ENCODE measurements at places on chromosomes 2 and 18. TPM values are rescaled to one million over a fixed set of nuclear protein-coding genes. Genes with fewer than 3 reads are reported as not detected.

Gene ATP6V1B1
- polyA plus RNA-seq, result not detected

Gene DSG1
- polyA plus RNA-seq, result 68.0 TPM

DNA sequence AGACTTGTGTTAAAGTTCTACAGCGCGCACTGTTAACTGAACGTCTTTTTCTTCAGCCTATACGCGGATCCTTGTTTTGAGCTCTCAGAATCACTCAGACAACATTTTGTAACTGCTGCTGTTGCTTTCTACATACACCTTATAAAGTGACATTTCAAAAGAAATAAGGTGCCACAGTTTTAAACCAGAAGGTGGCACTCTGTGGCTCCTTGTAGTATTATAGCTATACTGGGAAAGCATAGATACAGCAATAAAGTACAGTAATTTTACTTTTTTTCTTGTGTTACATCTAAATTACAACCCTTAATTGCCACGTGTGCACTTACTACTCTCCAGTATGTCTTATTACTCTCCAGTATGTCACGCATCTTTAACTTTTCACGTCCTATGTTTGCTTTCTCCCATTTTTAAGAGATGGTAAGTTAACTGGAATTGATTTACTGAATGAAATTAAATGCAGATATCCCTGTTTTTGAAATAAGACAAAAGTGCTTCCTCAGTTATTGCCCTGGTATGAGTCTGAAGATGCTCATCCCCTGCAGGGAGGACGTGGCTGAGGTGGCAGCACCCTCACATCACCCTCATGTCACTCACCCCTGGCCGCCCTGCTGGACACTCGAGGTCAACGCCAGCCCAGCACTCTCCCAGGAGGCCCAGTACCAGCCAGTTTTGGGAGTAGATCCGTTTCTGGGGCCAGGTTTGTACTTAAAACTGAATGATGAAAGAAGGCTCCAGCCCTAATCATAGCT is 37.8 kb downstream of the GORASP2 start:
- peak overlapping the region; percentile 55 for H3K27ac ChIP-seq
- H3K4me1 ChIP-seq, result peaks cover 23% of the 10 kb centered on the region
- peak overlapping the region; percentile 27 for H3K4me3 ChIP-seq
- DNase-seq, result no peak

- no peak overlapping the region for H3K27ac ChIP-seq
- no peak overlapping the region for H3K4me3 ChIP-seq
- H3K4me1 ChIP-seq, result peaks cover 9% of the 10 kb centered on the region
- no peak for DNase-seq
Observed at GRCh38 chr2:18218160-18218933, 339.9 kb downstream of the KCNS3 start.

- H3K27me3 ChIP-seq, result no peaks in the 10 kb centered on the region
- no peak for DNase-seq
- no peak overlapping the region for H3K27ac ChIP-seq
- no peak overlapping the region for H3K4me3 ChIP-seq
Observed at GRCh38 chr2:23069156-23069555, 315.8 kb upstream of the KLHL29 start.

DNA sequence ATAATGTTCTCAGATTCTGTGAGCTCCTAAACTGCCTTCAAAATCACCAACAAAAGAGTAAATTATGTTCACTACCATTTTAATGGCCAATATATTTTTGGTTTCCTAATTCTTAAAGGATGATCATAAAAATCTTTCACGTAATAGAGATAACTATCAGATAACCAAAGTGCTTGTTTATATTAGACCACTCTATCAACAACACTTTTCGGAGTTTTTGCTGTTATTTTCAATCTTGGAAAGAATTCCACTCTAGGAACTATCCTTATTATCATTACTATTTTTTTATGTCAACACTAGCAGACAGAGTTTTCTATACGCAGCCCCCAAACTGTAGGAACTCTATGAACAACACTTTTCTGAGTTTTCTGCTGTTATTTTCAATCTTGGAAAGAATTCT is 782.5 kb upstream of the ZEB2 start:
- no peaks in the 10 kb centered on the region for H3K27me3 ChIP-seq
- H3K36me3 ChIP-seq, result no peaks in the 10 kb centered on the region
- no peak overlapping the region for H3K27ac ChIP-seq
- no peaks in the 10 kb centered on the region for H3K4me1 ChIP-seq
- H3K4me3 ChIP-seq, result no peak overlapping the region
- no peak for DNase-seq

- DNase-seq, result no peak
- no peak overlapping the region for H3K27ac ChIP-seq
- H3K4me1 ChIP-seq, result peaks cover 7% of the 10 kb centered on the region
- no peak overlapping the region for H3K4me3 ChIP-seq
Observed at GRCh38 chr2:63855418-63856302, 14.0 kb downstream of the UGP2 start.

DNA sequence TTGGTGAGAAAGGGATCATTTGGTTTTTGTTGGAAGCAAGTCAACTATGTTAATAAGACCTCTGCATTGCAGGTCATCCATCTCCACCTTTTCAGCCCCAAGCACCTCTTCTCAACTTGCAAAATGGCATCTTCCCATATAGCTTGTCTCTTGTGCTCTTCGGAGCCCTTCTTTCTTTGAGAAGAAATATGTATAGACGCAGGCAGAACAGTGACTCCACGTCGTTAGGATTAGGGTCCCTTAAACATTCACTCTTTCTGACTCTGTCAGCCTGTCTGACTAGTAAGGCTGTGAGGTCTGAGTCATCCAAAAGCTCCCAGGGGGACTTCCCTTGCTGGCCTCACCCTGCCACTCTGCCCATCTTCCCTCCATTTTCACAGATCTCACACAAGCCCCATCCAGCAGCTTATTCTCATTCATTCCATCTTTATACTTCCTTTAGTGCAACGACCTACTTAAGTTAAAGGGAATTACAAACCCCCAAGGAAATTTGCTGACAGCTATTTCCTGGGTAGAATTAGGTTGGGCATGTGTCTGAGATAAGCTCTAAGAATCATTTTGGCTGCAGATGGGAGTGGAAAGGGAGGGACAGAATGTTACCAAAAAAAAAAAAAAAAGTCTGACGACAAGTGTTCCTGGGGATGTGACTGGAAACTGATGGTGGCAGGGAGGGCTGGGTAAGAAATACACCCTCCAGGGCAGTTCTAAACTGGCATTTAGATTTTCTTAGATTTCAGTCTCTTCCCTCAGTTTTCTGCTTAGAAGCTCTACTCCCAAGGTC is 37.7 kb upstream of the MEX3C start:
- H3K27me3 ChIP-seq, result no peaks in the 10 kb centered on the region
- no peaks in the 10 kb centered on the region for H3K36me3 ChIP-seq
- peak overlapping the region; percentile 42 for H3K27ac ChIP-seq
- no peak overlapping the region for H3K4me3 ChIP-seq
- no peak for DNase-seq
- H3K4me1 ChIP-seq, result peaks cover 23% of the 10 kb centered on the region

GRCh38 chr2:172334988-172335387 is 92.4 kb upstream of the ITGA6 start:
- H3K36me3 ChIP-seq, result no peaks in the 10 kb centered on the region
- peaks cover 8% of the 10 kb centered on the region for H3K4me1 ChIP-seq
- no peaks in the 10 kb centered on the region for H3K27me3 ChIP-seq
- no peak overlapping the region for H3K4me3 ChIP-seq
- no peak for DNase-seq

- H3K27me3 ChIP-seq, result no peaks in the 10 kb centered on the region
- DNase-seq, result no peak
- no peak overlapping the region for H3K4me3 ChIP-seq
- peaks cover 8% of the 10 kb centered on the region for H3K4me1 ChIP-seq
Observed at GRCh38 chr18:3397031-3397750, 52.8 kb upstream of the TGIF1 start.

DNA sequence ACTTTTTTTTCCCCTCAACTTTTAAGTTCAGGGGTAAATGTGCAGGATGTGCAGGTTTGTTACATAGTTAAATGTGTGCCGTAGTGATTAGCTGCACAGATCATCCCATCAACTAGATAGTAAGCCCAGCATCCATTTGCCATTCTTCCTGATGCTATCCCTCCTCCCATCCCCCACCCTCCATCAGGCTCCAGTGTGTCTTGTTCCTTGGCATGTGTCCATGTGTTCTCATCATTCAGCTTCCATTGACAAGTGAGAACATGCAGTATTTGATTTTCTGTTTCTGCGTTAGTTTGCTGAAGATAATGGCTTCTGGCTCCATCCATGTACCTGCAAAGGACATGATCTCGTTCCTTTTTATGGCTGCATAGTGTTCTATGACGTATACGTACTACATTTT is 47.2 kb upstream of the STON1 start:
- no peaks in the 10 kb centered on the region for H3K27me3 ChIP-seq
- no peaks in the 10 kb centered on the region for H3K4me1 ChIP-seq
- no peak overlapping the region for H3K4me3 ChIP-seq
- H3K27ac ChIP-seq, result no peak overlapping the region
- DNase-seq, result peak; percentile 1
- peaks cover 11% of the 10 kb centered on the region for H3K36me3 ChIP-seq

DNA sequence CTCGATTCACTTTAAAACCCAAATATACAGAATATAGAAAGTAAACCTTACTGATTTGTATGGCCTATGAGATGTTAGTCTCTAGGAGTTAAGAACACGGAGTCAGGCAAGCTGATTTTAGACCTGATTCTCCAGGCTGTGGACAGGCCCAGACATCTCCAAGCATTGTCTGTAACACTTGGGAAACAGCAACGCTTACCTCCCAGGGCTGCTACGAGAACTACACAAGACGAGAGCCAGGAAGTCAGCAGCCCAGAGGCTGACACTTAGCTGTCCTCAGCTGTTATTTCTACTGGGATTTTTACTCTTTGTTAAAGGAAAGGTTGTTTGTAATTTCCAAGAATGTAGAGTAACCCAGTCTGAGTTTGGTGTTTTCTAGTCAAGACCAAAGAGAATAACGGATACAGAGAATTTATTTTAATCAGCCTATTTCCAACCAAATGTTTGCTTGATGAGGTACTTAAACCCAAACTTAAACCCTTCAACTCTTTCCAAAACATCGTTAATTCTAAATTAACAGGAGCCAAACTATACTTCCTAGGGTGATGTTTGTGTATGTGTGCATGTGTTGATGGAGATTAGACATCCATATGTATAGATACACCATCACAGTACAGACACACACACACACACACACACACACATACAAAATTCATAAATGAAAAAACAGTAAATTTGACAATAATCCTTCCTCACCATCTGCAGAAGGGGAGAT is 123.4 kb downstream of the LAMA1 start:
- no peaks in the 10 kb centered on the region for H3K27me3 ChIP-seq
- peak overlapping the region; percentile 58 for H3K4me3 ChIP-seq
- H3K4me1 ChIP-seq, result peaks cover 18% of the 10 kb centered on the region
- no peaks in the 10 kb centered on the region for H3K36me3 ChIP-seq

GRCh38 chr18:9734189-9734588 is 26.1 kb downstream of the RAB31 start:
- H3K27me3 ChIP-seq, result no peaks in the 10 kb centered on the region
- DNase-seq, result no peak
